Heart right ventricle (tissue), 16 donors: ENCODE measurements at places on chromosomes 3 and 15. TPM values are rescaled to one million over a fixed set of nuclear protein-coding genes. Genes with fewer than 3 reads are reported as not detected.
A peak's percentile ranks its signal among the peaks of the same experiment; 100 is the strongest.

LRRC28 gene
- polyA plus RNA-seq = 11.4 TPM

SATB1 gene
- 8.8 TPM for polyA plus RNA-seq

NOX5 gene
- 0.37 TPM for polyA plus RNA-seq

DNA sequence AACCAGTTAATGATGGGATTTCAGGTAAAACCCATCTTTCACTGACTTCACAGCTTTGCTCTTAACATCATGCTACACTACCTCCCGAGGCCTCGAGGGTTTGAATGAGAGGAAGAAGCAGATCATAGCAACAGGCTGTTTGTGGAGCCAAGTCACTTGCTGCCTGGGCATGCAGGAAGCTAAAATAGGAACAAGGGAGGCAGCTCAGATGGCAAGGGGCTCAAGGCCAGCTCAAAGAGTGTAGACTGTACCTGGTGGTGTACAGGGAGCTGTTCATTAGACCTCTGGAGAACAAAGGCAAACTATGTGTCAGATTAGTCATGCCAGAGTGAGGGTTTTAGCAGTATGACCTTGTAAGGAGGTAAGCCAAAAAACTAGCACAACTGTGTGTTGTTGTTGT lies 28.8 kb downstream of the ARRDC4 start:
- DNase-seq = no peak

DNA sequence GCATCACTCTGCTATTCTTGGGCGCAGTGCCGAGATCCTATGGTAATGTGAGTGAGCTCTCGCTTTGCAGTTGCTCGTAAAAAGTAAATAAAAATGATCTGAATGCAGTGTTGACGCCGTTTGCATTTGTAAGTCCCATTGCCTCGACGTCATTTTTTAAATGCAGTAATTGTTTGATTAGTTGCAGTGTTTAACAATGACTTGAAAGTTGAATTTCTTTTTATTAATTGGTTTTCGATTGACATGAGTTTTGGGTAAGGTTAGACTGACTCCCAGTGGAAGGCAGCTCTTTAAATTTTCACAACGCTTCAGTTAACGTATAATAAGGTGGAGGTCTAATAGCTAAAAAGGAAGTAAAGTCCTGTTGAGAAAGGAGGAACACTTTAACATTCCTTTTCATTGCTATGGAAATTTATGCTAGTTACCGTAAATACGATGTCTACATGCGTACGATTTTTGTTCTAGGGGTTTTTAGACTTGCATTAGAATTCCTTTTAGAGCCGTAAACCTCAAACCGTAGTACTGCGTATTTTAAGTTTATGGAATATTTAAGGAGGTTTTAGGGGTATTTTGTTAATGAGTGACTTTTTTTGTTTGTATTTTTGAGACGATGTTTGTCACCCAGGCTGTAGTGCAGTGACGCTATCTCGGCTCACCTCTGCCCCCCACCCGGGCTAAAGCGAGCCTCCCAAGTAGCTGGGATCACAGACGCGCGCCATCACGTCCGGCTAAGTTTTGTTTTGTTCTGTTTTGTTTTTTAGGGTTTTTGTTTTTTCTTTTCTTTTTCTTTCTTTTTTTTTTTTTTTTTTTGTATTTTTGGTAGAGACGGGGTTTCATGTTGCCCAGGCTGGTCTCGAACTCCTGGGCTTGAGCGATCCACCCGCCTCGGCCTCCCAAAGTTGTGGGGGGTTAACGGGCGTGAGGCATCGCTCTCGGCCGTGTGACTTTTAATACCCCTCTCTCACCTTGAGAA lies 1.4 kb downstream of the MORF4L1 start:
- DNase-seq = peak; percentile 27

GRCh38 chr3:13223574-13224237 lies 150.5 kb upstream of the IQSEC1 start:
- DNase-seq = peak; percentile 62

GRCh38 chr15:52462806-52463360 lies 65.8 kb downstream of the MYO5A start:
- DNase-seq = no peak

DNA sequence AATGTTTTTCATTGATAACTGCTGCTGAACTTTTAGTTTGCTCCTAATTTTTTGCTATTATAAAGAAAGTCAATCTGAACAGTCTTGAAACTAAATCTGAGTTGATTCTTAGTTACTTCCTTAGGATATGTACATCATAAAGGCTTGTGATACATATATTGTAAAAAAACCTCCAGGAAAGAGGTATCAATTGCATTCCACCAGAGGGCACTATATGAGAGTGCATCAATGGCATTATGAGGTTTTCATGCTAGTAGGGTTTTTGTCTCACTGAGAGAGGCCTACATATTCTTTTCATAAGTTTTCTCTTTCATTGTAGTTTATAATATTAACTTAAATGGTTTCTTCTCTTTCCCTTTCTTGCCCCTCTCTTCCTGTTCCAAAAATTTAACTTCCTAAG lies 46.9 kb downstream of the PIK3R4 start:
- DNase-seq = no peak

GRCh38 chr3:140456974-140457373 lies 220.9 kb upstream of the TRIM42 start:
- no peak for DNase-seq

- DNase-seq = no peak
Observed at GRCh38 chr3:76438971-76439370, 600.9 kb upstream of the ROBO2 start.

GRCh38 chr15:73756947-73757513 lies 3.9 kb upstream of the INSYN1 start:
- DNase-seq = no peak
